Bone marrow (tissue), 2 donors: ENCODE measurements at places on chromosomes 5 and 9.

GRCh38 chr5:118692811-118693342 lies 295.5 kb downstream of the DTWD2 start:
- no peak for DNase-seq

GRCh38 chr5:95988094-95988493 lies 26.4 kb upstream of the ELL2 start:
- DNase-seq: no peak

DNA sequence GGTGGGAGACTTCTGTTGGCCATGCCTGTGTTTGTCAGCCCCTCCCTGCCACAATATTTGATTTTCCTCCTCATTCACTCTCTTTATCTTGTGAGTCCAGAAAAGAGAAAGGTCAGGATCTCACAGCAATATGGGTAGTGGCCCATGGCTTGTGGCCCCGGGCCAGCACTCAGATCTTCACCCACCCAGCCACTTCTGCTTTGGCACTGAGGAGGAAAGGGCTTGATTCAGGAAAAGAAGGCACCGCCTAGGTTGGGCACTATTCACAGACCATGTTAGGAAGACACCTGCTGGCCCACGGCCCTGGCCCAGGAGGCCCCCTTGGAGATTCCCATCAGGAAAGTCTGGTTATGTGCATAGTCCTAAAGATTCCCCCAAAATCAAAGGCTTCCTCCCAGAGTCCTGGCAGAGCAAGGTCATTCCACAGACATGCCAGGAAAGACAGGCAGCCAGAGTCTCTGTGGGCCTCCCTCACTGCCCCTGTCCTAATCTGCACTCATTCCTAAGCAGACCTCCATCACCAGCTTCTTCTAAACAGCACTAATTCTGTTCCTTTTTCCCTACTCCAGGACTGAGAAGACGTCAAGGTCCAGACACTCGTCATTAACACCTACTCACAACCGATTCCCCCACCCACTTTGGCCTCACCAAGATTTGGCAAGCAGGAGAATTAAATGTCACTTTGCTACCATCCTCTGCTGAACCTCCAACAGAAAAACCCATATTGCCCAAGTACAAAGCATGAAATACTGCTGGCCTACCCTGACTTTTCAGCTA lies 179.3 kb downstream of the DEPDC1B start:
- DNase-seq: no peak

GRCh38 chr5:3025392-3025791 lies 273.9 kb upstream of the IRX2 start:
- no peak for DNase-seq

DNA sequence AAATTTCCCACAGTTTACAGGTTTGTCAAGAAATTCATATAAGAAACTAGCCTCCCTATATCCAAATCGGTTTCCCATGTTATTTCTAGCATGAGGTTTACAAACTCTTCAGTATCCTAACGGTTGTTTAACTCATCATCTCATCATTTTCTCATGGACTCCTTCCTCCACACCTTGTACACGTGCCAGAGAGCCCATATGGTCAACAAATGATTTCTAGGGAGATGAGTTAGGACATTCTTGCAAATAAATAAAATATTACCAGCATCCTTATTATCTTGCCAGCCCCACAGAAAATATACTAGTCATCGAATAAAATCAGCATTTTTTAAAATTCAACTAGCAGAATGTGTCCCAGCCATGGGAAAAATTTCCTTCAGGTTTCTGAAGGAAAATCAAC lies 285.2 kb downstream of the EBF1 start:
- no peak for DNase-seq

DNA sequence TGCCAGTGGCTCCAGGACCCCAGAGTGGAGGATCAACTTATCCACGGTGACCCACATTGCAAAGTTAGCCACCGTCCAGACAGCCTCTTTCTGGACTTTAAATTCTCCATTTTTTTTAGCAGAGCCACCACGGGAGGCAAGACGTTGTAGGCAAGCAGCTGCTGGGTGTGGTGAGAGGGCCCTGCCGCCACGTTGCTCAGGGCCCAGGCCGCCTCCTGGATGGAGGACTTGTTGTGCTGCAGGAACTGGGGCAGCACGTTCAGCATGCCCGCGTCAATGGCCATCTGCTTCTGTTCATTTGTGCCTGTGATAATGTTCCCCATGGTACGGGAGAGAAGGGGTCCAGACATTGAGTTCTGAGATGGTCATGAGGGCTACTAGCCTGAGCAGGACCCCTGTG lies 114.3 kb upstream of the POC5 start:
- DNase-seq: no peak

GRCh38 chr5:84487963-84488362 lies 103.3 kb upstream of the EDIL3 start:
- no peak for DNase-seq

GRCh38 chr9:75146229-75146628 lies 57.9 kb downstream of the OSTF1 start:
- no peak for DNase-seq

DNA sequence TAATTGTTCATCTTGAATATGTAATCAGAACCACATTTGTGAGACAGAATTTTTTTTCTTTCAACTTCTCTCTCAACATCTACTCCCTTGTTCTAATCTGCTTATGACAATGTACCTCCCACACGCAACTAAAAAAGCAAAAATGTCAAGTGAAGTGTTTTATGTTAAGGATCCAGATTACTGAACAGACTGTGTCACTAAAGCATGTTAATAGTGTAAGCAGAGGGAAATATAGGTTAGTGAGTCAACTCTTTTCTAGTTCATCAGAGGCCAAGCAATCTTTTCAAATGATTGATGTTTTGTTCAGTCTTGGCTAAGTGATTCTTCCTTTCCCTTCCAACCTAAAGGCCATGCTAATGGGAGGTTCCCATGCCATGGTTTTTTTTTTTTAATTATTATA lies 34.7 kb upstream of the IDNK start:
- DNase-seq: no peak

GRCh38 chr5:10307206-10308148 lies at the start of gene CMBL:
Gene CMBL, minus strand, starts transcription at chr5:10307902. Its CDS starts 17,140 bp downstream, at chr5:10290762.
- peak; percentile 9 for DNase-seq

DNA sequence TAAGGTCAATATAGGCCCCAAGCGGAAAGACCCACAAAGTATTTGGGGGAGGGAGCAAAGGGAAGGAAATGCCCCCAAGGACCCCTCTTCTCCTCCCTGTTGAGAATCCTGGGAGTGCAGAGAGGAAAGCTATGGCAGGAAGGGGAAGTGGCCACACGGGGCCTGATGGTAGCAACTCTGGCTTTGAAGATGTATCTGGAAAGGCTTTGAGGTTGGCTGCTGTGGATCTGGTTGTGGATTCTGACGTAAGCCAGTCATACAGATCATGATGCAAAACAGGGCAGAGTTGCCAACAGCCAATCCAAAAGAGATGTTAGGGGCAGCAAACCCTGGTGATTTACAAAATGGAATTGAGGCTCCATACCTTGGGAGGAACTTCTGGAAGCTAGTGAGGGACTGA lies 108.8 kb downstream of the PRKACG start:
- DNase-seq: no peak

- DNase-seq: no peak
Measured at GRCh38 chr9:118478752-118479151, 774.5 kb downstream of the TLR4 start.

DNA sequence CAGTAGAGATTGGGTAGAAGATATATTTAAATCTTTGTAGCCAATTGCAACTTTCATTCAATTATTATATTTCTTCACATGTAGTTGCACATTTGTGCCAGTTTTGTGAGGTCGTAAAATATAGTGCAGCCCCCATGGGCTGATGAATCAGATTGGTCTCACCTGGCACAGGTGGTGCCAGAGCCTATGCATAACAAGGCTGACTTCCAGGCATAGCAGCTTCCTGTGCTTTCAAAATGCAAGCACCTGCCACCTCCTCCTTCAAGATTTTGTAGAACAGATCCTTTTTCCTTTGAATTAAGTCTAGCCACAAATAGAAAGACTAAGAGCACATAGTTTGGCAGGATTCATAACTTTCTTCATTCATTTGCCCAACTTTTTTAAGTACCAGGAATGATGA lies 87.1 kb downstream of the STARD4 start:
- DNase-seq: no peak

DNA sequence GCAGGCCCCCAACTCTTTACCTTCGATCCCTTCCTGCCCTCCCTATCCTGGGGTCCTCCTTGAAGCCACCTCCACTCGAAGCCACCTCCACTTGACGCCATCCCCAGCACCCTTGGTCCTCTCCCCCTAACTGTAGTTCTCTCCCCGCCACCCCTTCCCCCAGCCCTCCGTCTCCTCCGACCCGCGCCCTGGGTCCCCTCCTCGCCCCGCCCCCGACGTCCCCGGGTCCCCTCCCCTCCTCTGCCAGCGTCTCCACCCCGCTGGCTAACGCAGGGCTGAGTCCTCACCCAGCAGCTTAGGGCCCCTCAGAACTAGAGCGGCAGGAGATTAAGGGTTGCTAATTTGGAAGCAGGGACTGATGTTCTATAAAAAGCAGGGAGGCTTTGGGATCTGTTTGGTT lies 30.6 kb upstream of the ANKRD33B start:
- DNase-seq: no peak

GRCh38 chr5:146921225-146921624 lies 42.7 kb upstream of the PPP2R2B start:
- DNase-seq: no peak

- no peak for DNase-seq
Measured at GRCh38 chr5:128681764-128682592, 143.9 kb upstream of the FBN2 start.

- DNase-seq: no peak
Measured at GRCh38 chr5:11584017-11584416, 320.2 kb downstream of the CTNND2 start.
